ENCODE measurements at places on chromosomes 6 and 20.
A peak's percentile ranks its signal among the peaks of the same experiment; 100 is the strongest.

- no peak overlapping the region for H3K4me3 ChIP-seq
- DNase-seq: no peak
- H3K27me3 ChIP-seq: no peaks in the 10 kb centered on the region
- H3K27ac ChIP-seq: no peak overlapping the region
- no peaks in the 10 kb centered on the region for H3K36me3 ChIP-seq
- H3K4me1 ChIP-seq: no peaks in the 10 kb centered on the region
Measured at GRCh38 chr20:59421920-59422637, 121.7 kb downstream of the EDN3 start.

DNA sequence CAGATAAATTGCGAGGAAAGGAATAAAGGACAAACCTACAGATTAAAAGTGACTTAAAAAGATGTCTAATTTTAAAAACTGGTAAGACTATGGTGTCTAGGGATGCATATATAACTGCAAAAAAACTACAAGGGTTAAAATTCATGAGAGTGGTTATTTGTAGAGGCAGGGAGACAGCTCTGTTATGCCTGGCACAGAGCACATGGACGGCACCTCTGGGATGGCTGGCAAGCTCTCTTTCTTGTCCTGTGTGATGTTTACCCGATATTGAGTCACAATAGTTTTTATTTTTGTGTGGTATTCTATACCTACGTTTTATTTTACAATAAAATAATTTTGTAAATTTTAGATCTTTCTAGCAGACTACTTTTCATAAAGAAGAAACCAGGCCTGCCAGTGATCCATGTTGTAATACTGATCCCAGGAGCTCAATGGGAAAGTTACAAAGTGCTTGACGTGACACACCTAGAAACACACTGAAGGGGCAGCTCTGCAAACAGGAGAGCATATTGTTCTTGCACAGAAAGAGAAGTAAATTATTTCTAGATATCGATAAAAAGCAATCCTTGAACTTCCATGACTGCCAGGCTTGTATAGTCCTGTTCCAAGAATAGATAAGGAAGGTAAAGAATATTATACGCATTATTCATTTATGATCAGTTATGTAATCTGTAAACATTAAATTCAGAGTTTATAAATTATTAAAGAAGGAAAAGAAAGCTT lies 290.0 kb downstream of the PTPRK start:
- no peaks in the 10 kb centered on the region for H3K36me3 ChIP-seq
- H3K4me1 ChIP-seq: no peaks in the 10 kb centered on the region
- H3K27me3 ChIP-seq: no peaks in the 10 kb centered on the region
- H3K4me3 ChIP-seq: no peak overlapping the region
- H3K27ac ChIP-seq: no peak overlapping the region

DNA sequence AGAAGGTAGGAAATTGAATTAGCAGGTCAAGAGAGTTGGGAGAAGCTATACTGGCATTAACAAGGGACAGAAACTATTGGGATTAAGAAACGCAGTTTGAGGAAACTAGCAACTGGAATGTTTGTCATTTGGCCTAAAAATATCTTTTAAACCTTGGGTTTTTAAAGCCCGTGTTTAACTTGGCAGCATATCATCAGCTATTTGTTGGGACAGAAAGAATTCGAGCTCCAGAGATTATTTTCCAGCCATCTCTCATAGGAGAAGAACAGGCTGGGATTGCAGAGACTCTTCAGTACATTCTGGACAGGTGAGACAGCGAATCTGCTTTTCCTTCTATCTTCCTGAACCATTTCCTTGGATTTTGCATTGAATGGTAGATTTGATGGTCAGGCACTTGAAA lies 17.8 kb downstream of the ACTR5 start:
- peaks cover 11% of the 10 kb centered on the region for H3K36me3 ChIP-seq
- no peaks in the 10 kb centered on the region for H3K27me3 ChIP-seq
- no peak overlapping the region for H3K27ac ChIP-seq
- H3K4me1 ChIP-seq: peaks cover 12% of the 10 kb centered on the region
- DNase-seq: no peak

DNA sequence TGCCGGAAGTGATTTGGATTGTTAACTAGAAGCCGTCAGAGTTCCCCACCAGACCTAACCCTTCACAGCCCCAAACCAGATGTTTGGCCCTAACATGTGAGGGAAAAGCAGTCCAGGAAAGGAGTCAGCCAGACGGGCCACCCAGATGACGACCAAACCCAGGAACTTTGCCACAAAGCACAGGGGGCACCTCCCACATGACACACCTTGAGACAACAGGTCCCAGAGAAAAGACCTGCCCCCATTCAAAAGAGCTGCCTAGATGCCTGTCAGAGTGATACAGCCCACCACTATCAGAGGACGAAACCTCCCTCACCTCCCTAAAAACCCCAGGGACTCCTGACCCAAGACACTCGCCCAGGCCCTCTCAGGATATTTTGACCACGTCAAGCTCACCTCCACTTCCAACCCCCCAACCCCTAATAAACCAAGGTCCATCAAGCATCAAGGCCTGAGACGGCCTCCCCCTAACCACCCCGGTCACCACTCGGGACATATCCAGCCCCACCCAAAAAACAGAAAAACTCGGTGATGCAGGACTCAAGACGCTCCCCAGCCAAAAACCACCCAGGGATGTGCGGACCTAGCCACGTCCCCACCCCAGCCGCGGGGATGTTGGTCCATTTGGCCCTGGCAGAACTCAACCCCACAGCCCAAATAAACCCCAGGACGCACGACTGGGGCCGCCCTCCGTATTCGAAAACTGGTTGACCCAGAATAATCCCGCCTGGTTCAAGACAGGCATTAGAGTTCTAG lies 662 bp downstream of the ZNF343 start:
- H3K4me3 ChIP-seq: peak overlapping the region; percentile 96
- H3K27ac ChIP-seq: peak overlapping the region; percentile 71
- no peaks in the 10 kb centered on the region for H3K27me3 ChIP-seq

DNA sequence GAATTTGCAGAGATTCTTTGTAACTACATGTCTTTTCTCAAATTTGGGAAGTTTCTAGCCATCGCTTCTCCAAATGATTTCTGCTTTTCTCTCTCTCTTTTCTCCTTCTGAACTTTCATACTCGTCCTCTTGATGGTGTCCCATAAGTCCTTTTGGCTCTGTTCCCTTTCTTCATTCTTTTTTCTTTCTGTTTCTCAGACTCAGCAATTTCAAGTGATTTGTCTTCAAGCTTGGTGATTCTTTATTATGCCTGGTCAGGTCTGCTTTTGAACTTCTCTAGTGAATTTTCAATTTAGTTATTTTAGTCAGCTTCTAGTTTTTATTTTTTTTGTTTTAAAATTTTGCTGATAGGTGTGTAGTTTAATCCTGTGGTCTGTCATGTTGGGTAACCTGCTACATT lies 57.6 kb upstream of the EEF1E1 start:
- H3K4me1 ChIP-seq: no peaks in the 10 kb centered on the region
- no peak overlapping the region for H3K27ac ChIP-seq
- no peak overlapping the region for H3K4me3 ChIP-seq

GRCh38 chr6:111663692-111664564 lies 58.2 kb upstream of the TRAF3IP2 start:
- H3K27me3 ChIP-seq: no peaks in the 10 kb centered on the region
- peak overlapping the region; percentile 44 for H3K4me3 ChIP-seq
- H3K27ac ChIP-seq: peak overlapping the region; percentile 38
- peaks cover 42% of the 10 kb centered on the region for H3K4me1 ChIP-seq
- peaks cover 7% of the 10 kb centered on the region for H3K36me3 ChIP-seq

GRCh38 chr20:11544029-11544678 lies 373.5 kb upstream of the BTBD3 start:
- peak; percentile 67 for DNase-seq
- peaks cover 10% of the 10 kb centered on the region for H3K4me1 ChIP-seq
- H3K27ac ChIP-seq: no peak overlapping the region
- no peaks in the 10 kb centered on the region for H3K27me3 ChIP-seq
- 0 out of 2 replicates have a peak overlapping the region, but pooled peaks have one; percentile 24 for H3K4me3 ChIP-seq

DNA sequence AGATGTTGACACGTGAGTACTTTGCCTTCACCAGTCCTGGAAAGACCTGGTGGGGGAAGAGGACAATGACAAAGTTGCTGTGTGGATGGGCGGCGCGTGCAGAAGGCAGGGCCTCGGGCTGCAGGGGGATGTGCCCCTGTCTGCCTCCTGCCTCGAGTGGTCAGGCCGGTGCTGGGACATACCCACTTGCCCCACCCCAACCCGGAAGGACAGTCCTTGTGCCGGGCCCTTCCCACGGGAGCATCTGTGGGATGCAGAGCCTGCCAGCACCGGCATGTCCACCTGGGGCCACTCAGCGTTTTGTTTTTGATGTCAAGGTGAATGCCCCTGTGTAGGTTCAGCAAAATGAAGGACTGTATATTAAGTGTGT lies 60.5 kb upstream of the BHLHE23 start:
- peaks cover 20% of the 10 kb centered on the region for H3K27me3 ChIP-seq
- H3K27ac ChIP-seq: no peak overlapping the region
- no peaks in the 10 kb centered on the region for H3K36me3 ChIP-seq
- no peaks in the 10 kb centered on the region for H3K4me1 ChIP-seq

DNA sequence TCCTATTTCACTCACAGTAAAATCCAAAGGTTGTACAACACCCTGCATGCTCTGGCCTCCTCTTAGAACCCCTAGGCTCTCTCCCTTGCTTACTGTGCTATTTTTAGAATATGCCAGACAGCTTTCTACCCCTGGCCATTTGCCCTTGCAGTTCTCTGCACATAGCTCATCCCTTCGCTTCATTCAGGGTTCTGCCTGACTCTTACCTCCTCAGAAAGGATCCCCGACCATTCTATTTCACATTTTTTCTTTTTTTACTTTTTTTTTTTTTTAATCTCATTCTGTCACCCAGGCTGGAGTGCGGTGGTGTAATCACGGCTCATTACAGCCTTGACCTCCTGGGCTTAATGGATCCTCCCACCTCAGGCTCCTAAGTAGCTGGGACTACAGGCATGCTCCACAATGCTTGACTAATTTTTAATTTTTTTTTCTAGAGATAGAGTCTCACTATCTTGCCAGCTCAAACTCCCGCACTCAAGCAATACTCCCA lies 33.6 kb downstream of the COMMD7 start:
- H3K4me3 ChIP-seq: no peak overlapping the region
- no peak overlapping the region for H3K27ac ChIP-seq
- no peak for DNase-seq

- H3K4me1 ChIP-seq: no peaks in the 10 kb centered on the region
- no peak overlapping the region for H3K27ac ChIP-seq
- DNase-seq: peak; percentile 7
- no peaks in the 10 kb centered on the region for H3K27me3 ChIP-seq
- H3K4me3 ChIP-seq: no peak overlapping the region
- H3K36me3 ChIP-seq: no peaks in the 10 kb centered on the region
Measured at GRCh38 chr6:83735461-83735860, 26.6 kb upstream of the SNAP91 start.

DNA sequence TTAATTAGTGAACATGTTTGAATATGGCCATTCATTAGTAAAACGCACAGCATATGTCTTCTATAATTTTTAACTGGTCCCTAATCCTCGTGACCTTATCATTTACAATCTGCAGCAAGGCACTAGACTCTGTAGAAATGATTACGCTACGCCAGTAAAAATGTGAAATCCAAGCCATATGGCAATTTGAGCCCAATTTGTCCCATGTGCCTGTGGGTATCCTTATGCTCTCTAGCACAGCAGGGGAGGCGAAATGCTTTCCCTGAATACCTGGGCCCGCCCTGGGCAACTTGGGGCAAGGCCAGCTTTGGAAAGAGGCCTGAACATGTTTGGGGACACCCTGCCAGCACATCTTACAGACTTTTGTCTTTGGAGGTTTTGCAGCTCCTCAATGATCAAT lies 122.7 kb upstream of the AGPAT4 start:
- H3K27me3 ChIP-seq: no peaks in the 10 kb centered on the region
- H3K4me1 ChIP-seq: no peaks in the 10 kb centered on the region
- no peaks in the 10 kb centered on the region for H3K36me3 ChIP-seq
- H3K27ac ChIP-seq: no peak overlapping the region

All from GM23248 (cell line).